ENCODE measurements at places on chromosomes 16 and 17. TPM values are rescaled to one million over a fixed set of nuclear protein-coding genes. Genes with fewer than 3 reads are reported as not detected.

DNA sequence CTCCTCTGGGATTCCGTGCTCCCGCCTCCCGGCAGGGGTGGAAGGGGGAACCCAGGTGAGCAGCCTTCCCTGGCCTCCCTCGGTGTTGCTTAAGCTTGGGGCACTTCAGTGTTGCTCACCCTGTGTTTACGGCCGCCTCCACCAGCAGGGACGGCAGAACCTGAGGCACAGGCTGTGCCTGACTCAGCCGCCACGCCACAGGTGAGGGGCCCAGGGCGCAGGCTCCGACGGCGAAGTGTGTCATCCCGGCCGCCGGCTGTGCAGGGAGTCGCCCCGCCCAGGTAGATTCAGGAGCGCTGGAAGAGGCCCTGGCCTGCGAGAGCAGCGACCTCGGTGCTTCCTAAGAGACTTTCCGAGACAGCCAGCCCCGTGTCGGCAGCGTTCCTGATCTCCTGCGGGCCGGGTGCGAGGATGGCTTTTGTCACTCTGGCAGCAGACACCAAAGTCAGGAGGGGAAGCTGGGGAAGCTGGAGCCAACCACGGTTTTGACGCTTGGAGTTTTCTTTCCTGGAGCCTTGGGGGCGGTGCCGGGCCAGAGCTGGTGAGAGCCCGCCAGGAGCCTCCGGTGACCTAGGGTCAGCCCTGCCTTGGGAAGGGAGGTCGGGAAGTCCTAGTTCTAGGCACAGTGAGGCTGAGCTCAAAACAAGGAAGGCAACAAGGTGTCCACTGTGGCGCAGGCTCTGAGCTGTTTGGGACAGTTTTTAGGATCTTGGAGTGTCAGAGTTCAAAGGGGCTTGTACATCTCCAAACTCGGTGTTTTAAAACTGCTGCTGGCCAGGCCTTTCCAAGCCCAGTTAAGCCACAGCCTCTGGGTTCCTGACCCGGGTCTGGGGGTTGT is 2.1 kb downstream of the GSE1 start:
- no peak for DNase-seq

- DNase-seq: peak; percentile 13
These were observed 47.3 kb downstream of the TTC19 start for GRCh38 chr17:16046966-16047365.

DNA sequence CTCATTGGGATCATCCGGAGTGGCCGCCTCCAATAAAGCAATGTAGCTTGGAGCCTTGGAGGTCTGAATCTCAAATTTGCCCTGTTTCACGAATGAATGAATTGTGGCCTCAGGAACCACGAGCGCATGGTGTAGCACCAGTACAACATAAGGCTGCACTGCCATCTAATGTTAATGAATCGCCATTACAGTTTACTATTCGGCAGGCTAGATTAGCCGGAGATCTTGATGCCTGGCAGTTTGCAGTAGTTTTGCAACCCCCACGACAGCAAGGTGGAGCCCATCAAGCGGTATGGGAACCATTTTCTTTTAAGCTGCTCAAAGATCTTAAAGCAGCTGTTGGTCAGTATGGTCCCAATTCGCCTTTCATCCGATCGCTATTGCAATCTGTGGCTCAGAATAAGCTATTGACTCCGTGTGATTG is 18.8 kb downstream of the ALOX15B start:
- DNase-seq: peak; percentile 75

GRCh38 chr16:30406795-30407101 is 658 bp upstream of the ZNF771 start:
- DNase-seq: no peak

The AXIN2 gene
- total RNA-seq: 1.9 TPM

DNA sequence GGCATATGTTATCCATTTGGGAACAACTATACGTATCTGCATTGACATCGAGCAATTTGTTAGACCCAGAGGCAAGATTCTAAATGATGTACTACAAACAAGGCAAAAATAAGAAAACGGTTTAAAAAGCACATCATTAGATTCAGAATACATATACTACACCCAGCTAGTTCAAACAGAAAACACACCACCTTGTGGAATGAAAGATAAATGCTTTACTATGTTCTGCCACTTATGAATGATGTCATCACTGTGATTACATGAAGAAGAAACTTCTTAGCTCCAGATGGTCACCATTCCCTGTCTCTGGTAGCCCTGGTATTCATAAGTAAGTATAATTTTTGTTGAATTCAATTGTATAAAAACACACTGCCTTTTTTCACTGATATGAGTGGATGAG is 7.8 kb downstream of the NACA2 start:
- DNase-seq: peak; percentile 83

The MYLK3 gene
- under 0.01 TPM for total RNA-seq

GRCh38 chr16:58608601-58609136 is 21.0 kb downstream of the CNOT1 start:
- DNase-seq: no peak

DNA sequence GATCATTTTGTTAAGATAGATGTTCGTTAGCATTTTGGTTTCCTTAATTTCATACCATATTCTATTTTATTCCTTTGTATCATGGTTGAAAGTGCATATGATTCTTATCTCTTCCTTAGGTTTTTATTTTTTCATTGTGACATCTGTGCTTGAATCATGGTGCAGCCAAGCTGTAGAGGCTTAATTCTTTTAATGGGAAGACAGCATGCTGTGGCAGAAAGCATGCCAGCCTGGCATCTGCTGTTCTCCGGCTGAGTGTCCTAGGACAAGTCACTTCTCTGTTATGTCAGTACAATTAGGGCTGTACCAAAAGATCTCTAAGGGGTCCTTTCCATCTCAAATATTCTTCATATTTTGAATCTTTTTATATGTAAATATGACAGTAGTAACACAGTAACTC is 68.5 kb upstream of the PMFBP1 start:
- DNase-seq: no peak

DNA sequence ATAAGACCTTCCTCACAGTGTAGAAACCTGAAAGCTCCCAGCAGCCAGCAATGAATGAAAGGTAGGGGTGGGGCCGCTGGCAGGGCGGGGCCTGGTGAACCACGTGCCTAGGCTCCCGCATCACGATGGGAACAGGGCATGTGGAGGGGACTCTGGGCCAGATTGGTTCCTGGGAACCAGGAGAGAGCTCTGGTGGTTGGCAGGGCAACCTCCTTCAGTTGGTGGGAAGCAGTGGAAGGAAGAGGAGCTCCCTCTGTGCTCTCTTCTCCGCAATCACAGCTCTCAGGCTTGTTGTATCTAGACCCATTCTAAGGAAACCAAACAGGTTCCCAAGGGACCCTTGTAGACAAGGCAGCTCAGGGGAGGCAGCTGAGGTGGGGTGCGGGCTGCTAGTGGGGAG is 10.5 kb downstream of the GGA2 start:
- no peak for DNase-seq

The SCPEP1 gene
- 16.5 TPM for total RNA-seq

DNA sequence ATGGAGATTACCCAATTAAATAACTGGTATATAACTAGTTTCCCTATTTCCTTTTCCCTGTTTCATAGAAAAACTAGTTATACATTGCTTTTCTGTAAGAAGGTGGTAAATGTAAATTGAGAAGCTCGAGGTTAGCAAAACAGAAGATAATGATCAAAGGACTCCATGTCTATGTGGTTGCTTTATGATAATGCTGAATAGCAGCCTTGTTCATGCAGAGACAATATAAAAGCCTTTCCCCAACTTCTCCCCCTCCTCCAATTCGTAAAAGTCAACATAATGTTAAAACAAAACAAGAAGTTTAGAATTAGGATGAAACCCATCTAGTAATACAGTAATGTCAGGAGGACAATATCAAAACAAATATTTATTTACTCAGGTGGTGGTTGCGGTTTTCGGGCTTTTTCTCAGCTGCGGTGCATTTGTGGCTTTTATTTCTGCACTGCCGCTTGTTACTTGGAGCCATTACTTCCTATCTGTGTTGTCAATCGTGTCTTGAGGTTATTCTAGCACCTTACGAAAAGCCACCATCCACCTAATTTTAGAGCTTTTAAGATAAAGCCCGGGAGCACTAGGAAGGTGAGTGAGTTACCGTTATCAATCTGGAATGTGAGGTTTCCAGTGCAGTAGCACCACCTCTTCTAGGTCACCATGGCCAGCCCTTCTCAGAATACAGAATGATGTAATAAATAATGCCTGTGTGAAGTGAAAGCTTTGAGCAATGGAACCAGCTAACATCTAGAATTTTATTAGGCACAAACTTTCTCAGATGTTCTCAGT is 297.5 kb downstream of the CDH13 start:
- DNase-seq: no peak

The CA7 gene
- not detected for total RNA-seq

The TEX19 gene
- total RNA-seq: under 0.01 TPM

GRCh38 chr17:80220054-80220735 is at the start of the genes SGSH and SLC26A11:
SGSH (minus strand) TSS chr17:80220333; CDS start chr17:80220313, 20 bp downstream.
SLC26A11 (plus strand) TSS chr17:80220427; CDS start chr17:80221561, 1,134 bp downstream.
- peak; percentile 45 for DNase-seq

GRCh38 chr17:80795754-80796153 is 195.9 kb upstream of the CHMP6 start:
- DNase-seq: no peak

The KRTAP3-1 gene
- not detected for total RNA-seq

- no peak for DNase-seq
These were observed 4.3 kb upstream of the FOXC2 start for GRCh38 chr16:86562356-86562755.

DNA sequence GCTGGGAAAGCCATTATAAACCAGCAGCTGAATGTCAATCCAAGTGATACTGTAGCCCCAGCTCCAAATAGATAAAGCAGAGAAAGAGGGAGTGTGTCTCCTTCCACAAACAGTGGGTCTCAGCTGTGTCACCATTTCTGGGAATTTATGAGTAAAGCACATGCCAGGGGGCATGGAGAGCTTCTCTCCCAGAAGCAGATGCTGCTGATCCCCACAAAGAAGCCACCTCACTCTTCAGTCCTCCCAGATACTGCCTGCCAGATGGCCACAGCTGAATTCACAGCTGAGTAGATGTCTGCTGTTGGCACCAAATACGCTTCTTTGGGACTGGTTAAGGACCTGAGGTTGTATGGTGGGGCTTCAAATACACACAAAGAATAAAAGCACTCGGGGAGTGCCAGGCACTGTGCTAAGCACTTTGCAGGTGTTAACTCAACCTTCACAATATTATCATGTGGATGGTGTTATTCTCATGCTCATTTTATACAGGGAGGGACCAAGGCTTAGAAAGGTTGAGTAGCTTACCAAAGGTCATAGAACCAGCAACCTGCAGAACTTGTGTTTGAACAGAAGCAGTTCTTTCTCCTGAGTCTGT is 298.3 kb downstream of the CDH11 start:
- no peak for DNase-seq

The KLHDC4 gene
- 16.1 TPM for total RNA-seq

GRCh38 chr17:79684132-79684985 is 46.4 kb upstream of the ENPP7 start:
- no peak for DNase-seq

DNA sequence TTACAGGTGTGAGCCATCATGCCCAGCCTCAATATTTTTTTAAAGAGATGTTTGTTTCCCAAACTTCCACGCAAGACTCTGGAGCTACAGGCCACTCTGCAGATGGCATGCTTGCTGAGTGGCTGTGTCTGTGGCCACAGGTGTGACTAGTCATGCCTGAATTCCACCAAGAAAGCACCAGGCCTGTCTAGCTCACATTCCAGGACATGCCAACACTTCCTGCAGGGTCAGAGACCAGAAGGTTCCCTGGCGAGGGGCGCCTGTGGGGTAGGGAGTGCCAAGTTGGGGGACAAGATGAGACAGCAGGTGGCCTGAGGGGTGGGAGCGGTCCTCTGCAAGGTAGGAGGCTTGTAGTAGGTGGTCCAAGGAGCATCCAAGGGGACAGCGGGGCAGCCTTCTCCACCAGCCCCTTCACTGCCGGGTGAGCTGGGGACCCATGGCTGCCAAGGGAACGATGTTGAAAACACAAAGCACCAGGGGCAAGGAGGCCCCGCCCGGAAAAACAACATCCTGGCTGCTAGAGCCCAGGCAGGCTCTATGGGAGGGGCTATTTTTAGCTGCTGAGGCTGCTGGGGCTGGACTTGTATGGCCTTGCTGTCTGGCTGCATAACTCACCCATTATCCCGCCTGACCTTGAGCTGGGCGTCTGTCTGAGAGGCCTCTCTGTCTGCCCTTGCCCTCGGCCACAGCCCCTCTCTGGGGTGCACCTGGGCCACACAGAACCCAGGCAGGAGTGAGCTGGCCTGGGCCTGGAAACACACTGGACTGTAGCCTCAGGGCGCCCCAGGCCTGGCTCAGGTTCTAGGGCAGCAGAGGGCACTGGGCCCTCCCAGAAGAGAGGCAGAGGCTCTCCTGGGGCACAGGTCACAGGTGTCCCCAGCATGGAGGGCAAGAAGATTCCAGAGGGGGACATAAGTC is 5.7 kb downstream of the TRIM47 start:
- peak; percentile 63 for DNase-seq

DNA sequence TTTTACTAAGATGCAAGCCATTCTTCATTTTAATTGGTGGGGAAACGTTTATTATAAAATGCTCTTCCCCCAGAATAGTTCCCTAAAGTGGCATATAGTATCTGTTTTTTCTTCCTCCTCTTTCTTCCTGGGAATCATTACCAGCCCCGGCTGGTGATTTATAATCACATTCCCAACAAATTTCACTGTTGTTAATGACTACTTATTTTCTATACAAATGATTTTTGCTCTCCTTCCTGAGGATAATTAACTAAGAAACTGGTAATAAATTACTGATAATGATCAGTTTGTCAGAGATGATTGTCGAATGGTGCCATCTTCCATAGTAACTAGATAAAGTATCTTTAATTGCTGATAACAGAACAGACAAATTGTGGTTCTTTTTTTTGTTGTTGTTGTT is 785.5 kb upstream of the RBFOX1 start:
- no peak for DNase-seq

DNA sequence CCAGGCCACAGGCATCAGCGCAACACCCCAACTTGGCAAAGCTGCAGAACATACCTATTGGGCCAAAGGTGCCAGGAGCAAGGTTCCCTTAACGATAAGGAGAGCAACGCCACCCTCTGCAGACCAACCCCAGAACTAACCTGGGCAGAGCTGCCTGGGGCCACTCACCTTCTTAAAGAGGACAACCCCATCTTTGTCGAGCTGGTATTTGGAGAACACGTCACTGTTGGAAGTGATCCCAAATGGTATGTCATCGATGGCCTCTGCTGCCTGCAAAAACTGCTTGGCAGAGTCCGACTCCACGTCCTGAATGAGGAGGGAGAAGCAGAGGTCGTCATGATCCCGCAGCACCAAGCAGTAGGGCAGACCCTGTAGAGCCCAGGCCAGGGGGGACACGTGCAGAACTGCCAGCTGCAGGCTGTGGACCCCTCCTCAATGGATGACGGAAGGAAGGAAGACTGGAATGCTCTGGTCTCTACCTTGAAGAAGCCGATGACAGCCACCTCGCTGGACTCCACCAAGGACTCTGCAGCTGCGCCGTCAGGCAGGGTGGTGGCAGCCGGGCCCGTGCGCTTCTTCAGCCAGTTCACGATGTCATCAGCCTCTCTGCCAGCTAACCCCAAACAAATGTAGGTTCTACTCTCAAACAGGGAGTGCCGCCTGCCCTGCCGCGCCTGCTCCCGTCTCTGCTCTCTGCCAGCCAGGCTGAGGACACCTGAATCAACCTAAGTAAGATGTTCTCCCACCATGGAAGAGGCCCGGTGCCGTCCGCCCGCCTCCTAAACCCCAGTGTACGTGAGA is 5.2 kb downstream of the P4HB start:
- no peak for DNase-seq

- DNase-seq: no peak
These were observed 74.7 kb upstream of the CA10 start for GRCh38 chr17:52233176-52233575.

The PRRT2 gene
- total RNA-seq: 0.90 TPM
